ENCODE measurements at places on chromosomes 2 and 18.

- DNase-seq, result no peak
Measured at GRCh38 chr2:158143703-158144360, 42.2 kb downstream of the UPP2 start.

DNA sequence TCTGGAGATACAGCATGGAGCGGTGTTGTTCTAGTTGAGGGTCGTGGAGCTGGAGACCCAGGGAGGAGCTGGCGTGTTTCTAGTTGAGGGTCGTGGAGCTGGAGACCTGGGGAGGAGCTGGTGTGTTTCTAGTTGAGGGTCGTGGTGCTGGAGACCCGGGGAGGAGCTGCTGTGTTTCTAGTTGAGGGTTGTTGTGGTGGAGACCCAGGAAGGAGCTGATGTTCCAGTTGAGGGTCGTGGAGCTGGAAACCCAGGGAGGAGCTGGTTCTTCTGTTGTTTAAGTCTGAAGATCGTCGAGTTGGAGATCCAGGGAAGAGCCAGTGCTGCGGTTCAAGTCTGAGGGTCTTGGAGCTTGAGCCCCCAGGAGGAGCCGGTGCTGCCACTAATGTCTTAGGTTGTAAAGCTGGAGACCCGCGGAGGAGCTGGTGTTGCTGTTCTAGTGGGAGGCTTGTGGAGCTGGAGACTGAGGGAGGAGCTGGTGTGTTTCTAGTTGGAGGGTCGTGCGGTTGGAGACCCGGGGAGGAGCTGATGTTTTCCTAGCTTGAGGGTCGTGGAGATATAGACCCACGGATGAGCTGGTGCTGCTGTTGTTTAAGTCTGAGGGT is 155.3 kb downstream of the RTP5 start:
- DNase-seq, result no peak

DNA sequence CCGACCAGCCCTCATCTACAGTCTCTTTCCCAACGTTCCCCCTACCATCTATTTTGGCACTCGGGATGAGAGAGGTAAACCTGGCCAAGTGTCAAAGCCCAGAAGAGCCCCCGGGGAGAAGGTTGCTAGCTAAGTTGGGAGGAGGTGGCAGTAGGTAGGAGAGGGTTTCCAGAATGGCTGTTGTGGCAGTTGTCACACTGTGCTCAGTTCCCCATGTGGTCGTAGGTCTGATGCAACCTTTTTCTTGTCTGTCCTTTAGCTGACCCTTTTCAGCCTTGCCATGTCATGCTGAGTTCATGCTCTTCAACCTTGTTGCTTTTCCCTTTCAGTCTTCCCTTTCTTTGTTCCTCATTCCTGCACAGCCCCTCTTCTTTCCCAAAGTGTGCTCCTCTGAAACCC is 34.5 kb downstream of the TTLL4 start:
- DNase-seq, result no peak

DNA sequence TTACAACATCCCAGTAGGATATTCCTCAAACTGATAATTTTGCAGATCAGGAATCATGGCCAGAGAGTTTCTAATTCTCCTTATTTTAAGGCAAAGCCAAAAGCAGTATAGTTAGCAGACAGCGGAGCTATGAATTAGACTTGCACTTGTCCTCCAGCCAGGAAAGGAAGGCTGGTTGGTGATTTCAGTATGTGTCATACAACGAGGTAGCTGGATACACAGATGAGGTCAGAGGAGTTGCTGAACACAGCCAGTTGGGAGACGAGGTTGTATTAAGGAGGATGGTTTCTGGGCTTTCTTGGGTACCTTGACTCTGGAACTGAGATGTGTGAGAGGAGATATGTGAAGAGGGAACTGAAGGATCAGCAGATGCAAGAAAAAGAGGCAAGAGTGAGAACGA is 185.2 kb downstream of the SOX11 start:
- DNase-seq, result no peak

DNA sequence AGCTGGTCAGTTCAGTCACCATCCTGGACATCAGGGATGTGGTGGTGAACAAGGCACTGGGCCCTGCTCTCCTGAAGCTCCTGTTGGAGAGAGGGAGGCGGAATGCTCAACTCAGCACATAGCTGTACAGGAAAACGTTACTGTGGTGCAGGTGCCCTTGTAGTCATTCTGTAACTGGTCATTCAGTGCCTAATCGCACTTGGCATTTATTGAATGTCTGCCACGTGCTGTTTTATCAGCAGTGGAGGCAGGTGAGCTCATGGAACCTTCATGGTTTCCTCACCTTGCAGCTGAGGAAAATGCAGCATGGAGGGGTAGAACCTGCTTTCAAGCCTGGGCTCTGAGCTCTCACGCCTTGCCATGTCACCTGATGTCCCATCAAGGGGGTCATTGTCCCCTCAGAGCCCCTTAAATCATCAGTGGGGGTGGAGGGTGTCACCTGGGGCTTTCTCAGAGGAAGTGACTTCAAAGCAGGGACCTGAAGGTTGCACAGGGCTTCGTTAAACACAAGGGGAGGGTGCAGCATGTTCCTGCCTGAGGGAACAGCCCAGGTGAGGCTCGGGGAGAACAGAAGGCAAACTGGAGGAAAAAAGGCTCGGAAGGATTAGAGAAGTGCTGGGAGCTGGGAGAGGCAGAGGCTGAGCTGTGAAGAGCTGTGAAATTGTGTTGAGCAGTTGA is 56.0 kb upstream of the RPL31 start:
- no peak for DNase-seq

GRCh38 chr2:186714611-186715010 is 20.8 kb downstream of the FAM171B start:
- DNase-seq, result no peak

Measured in NCI-H2107 (cell line).